ENCODE measurements at places on chromosomes 2 and 18.

DNA sequence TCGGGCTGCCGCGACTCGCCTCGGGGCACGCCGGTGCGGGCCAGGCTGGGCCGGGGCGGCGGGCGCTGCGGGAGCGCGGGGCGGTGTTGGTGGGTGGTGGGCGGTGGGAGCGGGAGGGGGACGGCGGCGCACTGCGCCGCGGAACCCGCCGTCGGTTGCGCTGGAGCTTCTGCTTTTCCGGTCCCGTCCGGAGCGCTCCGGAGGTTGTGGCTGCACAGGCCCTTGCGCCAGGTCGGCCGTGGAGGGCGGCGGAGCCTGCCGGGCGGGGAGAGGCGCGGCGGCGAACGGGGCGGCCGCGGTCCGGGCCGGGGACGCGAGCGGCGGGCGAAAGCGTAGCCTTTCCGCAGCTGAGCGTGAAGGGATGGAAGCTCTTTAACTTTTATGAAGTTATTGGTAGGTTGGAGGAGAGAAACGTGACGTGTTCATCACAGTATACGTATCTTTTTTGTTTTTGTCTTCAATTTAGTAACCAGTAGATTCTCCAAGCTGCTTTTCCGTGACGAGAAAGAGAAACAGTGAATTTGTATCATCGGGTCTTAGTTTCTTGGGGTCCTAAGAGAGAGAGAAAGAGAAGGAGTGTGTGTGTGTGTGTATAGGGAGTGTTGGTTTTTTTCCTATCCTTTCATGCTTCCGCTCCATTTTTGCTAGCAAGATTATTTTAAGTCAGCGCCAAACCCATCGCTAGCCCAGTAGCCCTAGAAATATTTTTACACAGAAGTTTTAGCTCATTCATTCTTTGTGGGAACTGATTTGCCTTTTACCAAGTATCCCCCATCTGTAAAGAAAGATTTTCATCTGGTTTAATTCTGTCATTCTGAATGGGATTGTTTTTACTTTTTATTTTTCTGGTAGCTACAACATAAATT is 535 bp downstream of the ATG4B start:
- no peak for DNase-seq

GRCh38 chr2:176812246-176812775 is 400.3 kb upstream of the HNRNPA3 start:
- no peak for DNase-seq

DNA sequence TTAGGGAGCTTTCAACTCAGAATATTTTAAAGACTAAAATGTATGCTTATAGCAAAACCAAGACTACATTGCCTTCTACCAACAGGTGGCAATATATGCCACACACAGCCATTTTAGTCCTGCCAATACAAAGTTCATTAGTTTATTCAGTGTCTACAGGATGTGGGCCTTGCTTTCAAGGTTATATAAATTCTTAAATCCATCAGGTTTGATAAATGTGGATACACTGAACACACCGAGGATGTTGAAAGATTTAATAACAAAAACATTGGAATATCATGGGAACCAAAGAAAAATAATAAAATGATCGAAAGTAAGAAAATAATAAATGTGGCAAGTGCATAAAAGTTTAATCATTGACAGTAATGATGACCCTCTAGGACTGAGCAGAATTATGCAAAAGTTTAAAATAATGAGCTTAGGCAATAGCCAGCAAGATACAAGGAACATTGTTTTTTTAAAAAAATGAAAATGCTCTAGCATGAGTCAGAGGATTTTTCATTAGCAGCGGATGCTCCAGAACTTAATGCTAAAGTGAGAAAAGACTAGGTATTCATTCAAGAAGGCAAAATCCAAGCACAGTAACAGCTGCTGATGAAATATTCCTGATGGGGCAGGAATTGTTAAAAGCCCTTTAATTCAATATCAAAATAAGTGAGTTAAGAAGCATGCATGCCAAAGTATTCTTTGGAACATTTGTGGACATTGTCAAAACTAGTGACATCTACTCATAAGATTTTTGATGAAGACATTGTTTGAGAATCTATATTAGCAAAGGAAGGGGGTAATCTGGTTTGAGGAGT is 14.2 kb downstream of the SCN9A start:
- no peak for DNase-seq

DNA sequence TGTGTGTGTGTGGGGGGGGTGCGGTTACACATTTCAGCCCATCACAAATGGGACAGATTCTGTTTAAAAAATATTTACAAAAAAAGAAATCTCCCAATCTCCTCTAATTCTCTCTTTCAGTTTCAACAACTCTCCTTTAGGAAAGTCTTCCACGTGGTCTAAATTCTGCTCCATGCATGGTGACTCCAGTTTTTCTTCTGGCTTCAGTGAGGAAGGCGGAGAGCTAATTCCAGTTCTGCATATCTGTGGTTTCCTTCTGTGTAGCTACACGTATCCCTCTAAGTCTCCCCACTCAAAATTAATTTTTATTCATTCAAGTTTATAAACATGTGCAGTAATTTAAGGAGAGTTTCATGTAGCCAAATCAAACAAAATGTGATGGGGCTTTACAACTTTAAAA is 111.6 kb downstream of the SLC4A3 start:
- DNase-seq: no peak

DNA sequence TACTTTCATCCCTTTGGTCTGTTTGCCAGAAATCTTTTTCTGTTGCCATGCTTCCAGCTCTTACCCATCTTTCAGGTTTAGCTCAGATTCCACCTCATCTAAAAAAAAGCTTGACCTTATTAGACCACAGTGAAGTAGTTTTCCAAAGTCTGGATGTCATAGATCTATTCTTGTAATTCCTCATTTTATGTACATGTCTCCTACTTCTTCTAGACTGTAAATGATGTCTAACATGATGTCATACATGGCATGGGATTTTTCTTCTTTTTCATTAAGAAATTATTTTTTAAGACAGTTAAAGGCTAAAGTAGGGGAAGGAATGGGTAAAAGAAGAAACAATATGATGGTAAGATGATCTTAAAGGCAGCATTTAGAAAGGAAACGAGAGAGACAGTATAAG is 11.3 kb downstream of the GLS start:
- DNase-seq: no peak

All from activated naive CD8-positive, alpha-beta T cell treated with anti-CD3 and anti-CD28 coated beads, Interleukin-2, amount 50 U/mL, for 24 hours (primary cell).